ENCODE measurements at places on chromosomes 11 and 22. TPM values are rescaled to one million over a fixed set of nuclear protein-coding genes. Genes with fewer than 3 reads are reported as not detected.

DNA sequence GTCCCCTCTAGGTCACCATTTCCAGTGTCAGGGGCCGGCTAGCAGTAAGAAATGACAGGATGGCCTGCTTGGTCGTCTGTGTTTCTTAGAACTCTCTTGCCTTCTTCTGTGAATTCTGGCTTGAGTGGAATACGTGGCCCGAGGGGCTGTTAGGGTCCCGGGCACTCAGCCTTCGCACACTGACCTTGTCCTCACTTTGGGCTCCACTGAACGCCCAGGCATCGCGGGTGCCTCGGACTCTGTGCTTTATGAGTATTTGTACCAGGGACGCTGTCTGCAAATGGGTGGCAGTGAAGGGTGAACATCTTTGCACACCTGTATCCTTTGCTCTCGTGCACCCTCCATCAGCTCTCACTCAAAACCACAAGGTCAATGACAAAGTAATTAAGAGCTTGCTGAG is 123.4 kb upstream of the ANO1 start:
- peak; percentile 24 for DNase-seq

DNA sequence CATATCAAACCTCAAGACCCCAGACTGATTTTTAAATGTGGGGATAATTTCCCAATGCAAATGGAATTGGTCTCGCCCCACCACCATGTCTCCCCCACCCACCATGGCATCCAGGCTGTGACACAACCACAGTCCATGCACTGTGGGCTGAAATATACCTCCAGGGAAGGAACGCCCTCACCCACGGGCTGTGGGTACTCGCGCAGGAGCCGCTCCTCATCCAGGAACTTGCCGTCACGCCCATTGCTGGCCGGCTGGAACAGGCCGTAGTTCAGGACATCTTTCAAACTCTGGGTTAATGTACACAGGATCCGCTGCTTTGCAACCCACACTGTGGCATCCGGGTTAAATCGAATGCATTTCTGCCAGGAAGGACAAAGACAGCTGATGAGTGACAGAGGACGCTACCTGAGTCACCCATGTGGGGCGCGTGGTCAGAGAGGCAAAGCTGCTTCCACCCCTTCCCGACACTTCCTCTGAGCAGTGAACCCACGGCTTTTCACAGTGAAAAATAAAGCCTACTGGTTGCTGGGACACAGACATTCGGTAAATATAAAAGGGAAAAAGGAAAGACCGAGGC is 133.6 kb downstream of the SHANK2 start:
- DNase-seq = no peak

GRCh38 chr11:2772544-2773031 is 72.8 kb upstream of the KCNQ1OT1 start:
- no peak for DNase-seq

DNA sequence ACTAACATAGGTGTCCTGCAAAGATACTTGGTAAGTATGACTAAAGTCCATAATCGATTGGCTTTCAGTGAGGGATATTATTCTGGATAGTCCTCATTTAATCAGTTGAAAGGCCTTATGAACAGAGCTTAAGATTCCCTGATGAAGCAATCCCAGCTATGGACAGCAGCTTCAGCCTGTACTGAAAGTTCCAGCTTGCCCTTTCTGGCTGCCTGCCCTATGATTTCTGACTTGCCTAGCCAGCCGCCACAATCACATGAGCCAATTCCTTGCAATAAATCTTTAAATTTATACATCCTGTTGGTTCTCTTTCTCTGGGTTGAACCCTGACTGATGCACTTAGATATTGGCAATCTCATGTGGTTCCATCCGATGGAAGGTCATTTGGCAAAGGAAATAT is 759.0 kb upstream of the API5 start:
- DNase-seq = no peak

DNA sequence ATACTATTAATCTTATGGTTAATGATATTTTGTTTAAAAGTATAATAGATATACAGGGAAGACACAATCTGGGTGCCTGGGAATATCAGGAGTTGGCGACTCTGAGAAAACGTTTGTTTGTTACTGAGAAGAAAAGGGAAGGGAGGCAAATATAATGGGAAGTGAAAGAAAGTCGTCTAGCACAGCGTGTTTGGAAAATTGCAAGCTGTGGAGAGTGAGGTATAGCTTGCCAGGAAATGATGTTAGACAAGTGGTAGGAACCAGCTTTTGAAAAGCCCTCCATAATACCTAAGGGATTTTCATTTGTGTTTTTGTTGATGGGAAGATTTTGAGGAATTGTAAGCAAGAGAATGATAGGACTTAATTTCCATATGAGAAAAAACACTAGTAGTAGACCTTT is 322.2 kb downstream of the LUZP2 start:
- no peak for DNase-seq

GRCh38 chr11:2428322-2428795 is 16.0 kb downstream of the TRPM5 start:
- DNase-seq = peak; percentile 87

DNA sequence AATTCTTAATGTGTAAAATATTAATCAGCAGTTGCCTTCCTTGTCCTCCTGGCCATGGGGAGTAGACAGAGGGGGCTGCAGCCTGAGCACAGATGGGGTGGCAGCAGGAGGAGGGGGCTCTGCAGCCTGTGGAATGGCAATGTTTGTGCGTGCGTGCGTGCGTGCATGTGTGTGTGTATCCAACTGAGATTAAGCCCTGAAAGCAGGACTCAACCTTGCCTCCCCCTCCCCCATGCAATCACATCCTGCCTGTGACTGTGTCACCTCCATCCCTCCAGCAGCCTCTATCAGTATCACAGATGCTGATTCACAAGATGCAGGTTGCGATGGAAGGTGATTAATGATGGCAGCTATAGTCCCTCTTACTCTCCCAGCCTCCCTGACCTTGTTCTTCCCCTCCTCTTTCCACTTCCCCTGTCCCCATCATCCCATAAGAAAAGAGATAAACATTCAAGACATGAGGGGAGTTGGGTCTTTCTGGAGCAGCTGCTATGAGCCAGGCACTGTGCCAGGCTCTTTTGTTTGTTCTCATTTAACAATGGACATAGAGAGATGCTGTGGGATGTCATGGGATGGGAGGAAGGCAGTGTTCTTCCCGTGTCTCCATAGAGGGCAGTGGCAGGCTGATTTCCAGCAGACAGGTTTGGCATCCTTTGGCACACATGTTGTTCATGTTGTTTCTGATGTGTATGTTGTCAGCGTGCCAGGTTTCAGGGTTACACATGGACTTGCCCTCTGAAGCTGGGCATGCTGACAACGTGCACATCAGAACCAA is 43.8 kb upstream of the NECTIN1 start:
- no peak for DNase-seq

DNA sequence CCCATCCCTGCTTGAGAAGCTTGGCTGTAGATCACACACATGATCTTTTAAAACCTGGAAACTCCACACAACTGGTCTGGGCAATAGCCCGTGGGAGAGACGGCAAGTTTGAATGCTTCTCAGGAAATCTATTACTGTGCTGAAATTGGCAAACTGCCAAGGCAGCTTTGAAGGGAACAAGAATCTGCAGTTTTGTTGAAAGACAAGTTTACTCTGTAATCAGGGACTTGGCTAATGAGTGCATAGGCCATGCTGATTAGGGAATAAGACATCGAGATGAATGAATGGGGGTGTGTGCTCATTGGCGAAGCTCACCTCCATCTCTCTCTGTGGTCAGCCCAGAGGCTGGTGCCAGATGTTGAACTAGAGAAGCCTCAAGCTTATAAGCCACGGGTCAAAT is 218.8 kb downstream of the HIPK3 start:
- no peak for DNase-seq

DNA sequence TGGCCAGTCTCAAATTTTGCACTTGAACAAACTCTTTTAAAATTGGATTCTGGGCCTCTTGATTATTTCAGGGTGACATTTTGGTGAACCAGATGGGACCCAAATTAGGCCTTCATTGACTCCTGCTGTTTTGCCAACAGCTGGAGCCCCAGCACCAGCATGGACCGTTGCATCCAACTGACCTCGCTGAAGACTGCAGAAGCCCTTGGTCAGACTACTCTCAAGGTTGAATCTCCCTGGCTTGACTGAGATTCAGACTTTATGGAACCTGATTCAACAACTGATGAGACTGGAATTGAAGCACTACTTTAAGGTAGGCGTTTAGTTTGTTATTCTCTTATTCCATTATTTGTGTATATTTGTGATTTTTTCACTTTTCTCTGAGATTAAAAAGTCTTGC is 41.7 kb downstream of the NARS2 start:
- no peak for DNase-seq

GRCh38 chr11:15473954-15474837 is 359.5 kb downstream of the INSC start:
- DNase-seq = no peak

GRCh38 chr22:25702571-25703167 is 39.3 kb upstream of the MYO18B start:
- no peak for DNase-seq

- peak; percentile 93 for DNase-seq
These were observed 19.6 kb downstream of the C22orf23 start for GRCh38 chr22:37933711-37934376.

GRCh38 chr11:114401311-114401710 is 845 bp downstream of the RBM7 start:
- no peak for DNase-seq

- DNase-seq = no peak
These were observed 12.7 kb upstream of the TREH start for GRCh38 chr11:118691926-118692830.

- no peak for DNase-seq
These were observed 427.4 kb upstream of the CADM1 start for GRCh38 chr11:115931548-115932083.

- DNase-seq = no peak
These were observed 14.9 kb upstream of the MS4A4A start for GRCh38 chr11:60265373-60266214.

DNA sequence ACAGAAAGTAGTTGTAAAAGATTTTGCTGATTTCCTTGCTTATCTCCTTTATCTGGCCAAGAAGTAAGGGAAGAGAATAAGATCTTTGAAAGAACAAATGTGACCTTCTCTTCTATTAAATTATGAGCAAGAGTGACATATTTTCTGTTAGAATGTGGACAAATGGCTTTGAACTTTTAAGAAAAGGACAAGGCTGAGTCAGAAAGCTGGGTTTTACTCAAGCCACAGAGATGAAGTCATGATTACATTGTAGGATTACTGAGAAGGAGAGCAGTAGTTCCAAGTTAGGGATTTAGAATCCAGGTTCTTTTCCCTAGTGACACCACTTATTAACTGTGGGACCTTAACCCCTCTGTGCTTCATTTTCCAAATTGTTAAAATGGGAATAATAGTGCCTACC is 13.5 kb downstream of the CCDC90B start:
- no peak for DNase-seq

DNA sequence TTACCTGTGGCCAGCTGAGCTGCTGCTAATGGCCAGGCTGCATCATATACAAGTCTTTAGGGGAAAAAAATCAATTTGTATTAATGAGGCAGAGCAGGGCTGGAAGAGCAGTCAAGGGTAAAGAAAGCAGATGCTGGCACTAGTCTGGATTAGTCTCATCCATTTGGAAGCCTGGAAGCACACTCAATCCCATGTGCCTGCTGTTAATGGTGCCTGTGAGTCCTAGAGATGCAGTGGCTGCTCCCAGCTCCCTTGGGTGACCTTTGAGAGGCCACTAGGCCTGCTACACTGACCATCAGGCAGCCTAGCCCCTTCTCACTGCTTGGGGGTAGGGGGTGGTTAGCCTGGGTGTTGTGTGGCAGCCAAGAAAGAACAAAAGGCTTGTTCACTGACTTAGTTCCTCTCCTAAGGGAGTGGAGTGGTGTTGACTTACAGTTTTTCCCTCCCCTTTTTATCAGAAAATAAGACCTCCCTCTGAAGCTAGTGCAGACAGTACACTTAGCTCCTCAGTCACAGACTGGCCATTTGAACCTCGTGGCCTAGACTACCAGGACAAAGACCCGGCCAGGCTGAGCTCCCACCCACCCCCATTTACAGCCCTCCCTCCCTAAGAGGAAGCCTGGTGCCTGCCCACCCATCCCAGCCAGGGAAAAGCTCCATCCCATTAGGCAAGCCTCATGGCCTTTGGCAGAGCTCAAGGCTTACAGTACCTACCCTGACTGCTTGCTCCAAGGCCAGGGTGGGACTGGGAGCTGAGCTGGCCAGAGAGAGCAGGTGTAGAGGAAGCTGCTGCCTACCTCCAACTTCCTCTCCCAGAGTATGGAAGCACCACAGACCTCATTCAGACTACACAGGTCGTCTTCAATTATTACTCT is 7.8 kb downstream of the PIK3IP1 start:
- DNase-seq = no peak

- no peak for DNase-seq
These were observed 6.4 kb upstream of the SLC17A6 start for GRCh38 chr11:22331771-22332170.

- DNase-seq = no peak
These were observed 2.6 kb downstream of the PACSIN2 start for GRCh38 chr22:43012390-43012789.

- DNase-seq = no peak
These were observed 27.9 kb downstream of the MB start for GRCh38 chr22:35589071-35589755.

DNA sequence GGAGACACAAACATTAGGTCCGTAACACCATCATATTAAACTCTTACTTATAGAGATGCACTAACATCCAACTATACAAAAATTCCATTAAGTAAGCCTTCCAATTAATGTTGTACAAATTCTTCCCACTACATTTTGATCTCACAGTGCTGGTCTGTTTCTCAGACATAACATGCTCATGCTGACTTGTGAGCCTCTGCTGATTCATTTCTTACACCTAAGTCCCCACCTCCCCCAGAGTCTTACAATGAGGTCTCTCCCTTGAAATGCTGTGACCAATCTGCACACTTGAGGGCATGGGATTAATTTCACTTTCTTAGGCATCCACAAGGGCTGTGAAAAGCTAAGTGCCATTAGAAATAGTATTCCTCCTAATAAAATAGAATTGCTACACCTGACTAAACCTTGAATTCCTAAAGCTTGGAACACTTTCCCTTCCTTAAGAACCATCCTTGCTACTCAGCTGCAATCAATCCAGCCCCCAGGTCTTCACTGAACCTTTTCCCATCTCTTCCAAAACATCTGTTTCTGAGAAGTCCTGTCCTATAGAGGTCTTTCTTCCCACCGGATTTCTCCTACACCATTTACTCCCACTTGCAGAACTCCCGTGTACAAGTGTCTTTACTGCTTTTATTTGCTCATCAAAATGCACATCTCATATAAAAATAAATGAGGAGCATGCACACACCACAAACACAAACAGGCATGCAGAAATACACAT is 2.0 kb downstream of the HBG1 start:
- no peak for DNase-seq

The CASP12 gene
- total RNA-seq = 0.27 TPM

The DMC1 gene
- total RNA-seq = 0.56 TPM

The ZNF202 gene
- total RNA-seq = 4.4 TPM

The DNAJB7 gene
- total RNA-seq = not detected

The GGT5 gene
- total RNA-seq = 21.0 TPM

The SERPING1 gene
- 118 TPM for total RNA-seq

The GRM5 gene
- 0.13 TPM for total RNA-seq

The SEC14L2 gene
- total RNA-seq = 1.5 TPM

The MS4A4A gene
- total RNA-seq = 15.2 TPM

The MAPK8IP2 gene
- total RNA-seq = 0.62 TPM

The ZP1 gene
- not detected for total RNA-seq
